ENCODE measurements at places on chromosomes 13 and 19. TPM values are rescaled to one million over a fixed set of nuclear protein-coding genes. Genes with fewer than 3 reads are reported as not detected.

LMTK3 gene
- 4.2 TPM for total RNA-seq

NOVA2 gene
- total RNA-seq: 1.6 TPM

CBARP gene
- 0.78 TPM for total RNA-seq

DZIP1 gene
- total RNA-seq: 17.5 TPM

PABPC3 gene
- not detected for total RNA-seq

CFAP97D2 gene
- not detected for total RNA-seq

ZNF154 gene
- total RNA-seq: 2.6 TPM

SIGLEC8 gene
- 0.52 TPM for total RNA-seq

PRTN3 gene
- 0.99 TPM for total RNA-seq

GPC6 gene
- total RNA-seq: 4.0 TPM

ADM5 gene
- total RNA-seq: not detected

OSCAR gene
- total RNA-seq: 2.3 TPM

PVR gene
- 36.8 TPM for total RNA-seq

MYADM gene
- 30.0 TPM for total RNA-seq

CTXN1 gene
- 10.2 TPM for total RNA-seq

PEPD gene
- total RNA-seq: 33.2 TPM

ETV2 gene
- total RNA-seq: not detected

ZNF91 gene
- 43.3 TPM for total RNA-seq

ACTN4 gene
- 143 TPM for total RNA-seq

CEACAM4 gene
- 1.8 TPM for total RNA-seq

ZFP30 gene
- total RNA-seq: 27.0 TPM

BEST2 gene
- not detected for total RNA-seq

CYP2S1 gene
- 6.7 TPM for total RNA-seq

GJB6 gene
- total RNA-seq: not detected

ZNF682 gene
- total RNA-seq: 8.6 TPM

SOHLH2 gene
- not detected for total RNA-seq

LHB gene
- total RNA-seq: not detected

TGDS gene
- 6.0 TPM for total RNA-seq

CCDC70 gene
- total RNA-seq: not detected

LILRA1 gene
- not detected for total RNA-seq

ZNF20 gene
- total RNA-seq: 0.66 TPM

ALDH16A1 gene
- total RNA-seq: 25.9 TPM

MIDN gene
- 36.3 TPM for total RNA-seq

ZNF442 gene
- 2.9 TPM for total RNA-seq

KIR2DL1 gene
- total RNA-seq: not detected

NANOS3 gene
- total RNA-seq: not detected

F10 gene
- 2.3 TPM for total RNA-seq

TMEM221 gene
- total RNA-seq: not detected

CRB3 gene
- 35.8 TPM for total RNA-seq

NLRP11 gene
- not detected for total RNA-seq

RFPL4AL1 gene
- 2.3 TPM for total RNA-seq

ZIC5 gene
- total RNA-seq: not detected

PRRG2 gene
- total RNA-seq: 4.9 TPM

SLC25A41 gene
- not detected for total RNA-seq

FARSA gene
- 25.9 TPM for total RNA-seq

NAT14 gene
- 8.2 TPM for total RNA-seq

CASP14 gene
- not detected for total RNA-seq

GRIN2D gene
- total RNA-seq: 2.0 TPM

CALR gene
- total RNA-seq: 298 TPM

METTL21C gene
- total RNA-seq: not detected

ZNF575 gene
- total RNA-seq: not detected

ERICH6B gene
- not detected for total RNA-seq

ZSWIM4 gene
- 12.5 TPM for total RNA-seq

LIM2 gene
- not detected for total RNA-seq

TTC9B gene
- total RNA-seq: not detected

SIN3B gene
- 21.5 TPM for total RNA-seq
